ENCODE measurements at places on chromosomes 4 and X.

- peak; percentile 11 for DNase-seq
These were observed 48.3 kb upstream of the NAP1L2 start for GRCh38 chrX:73262991-73263390.

DNA sequence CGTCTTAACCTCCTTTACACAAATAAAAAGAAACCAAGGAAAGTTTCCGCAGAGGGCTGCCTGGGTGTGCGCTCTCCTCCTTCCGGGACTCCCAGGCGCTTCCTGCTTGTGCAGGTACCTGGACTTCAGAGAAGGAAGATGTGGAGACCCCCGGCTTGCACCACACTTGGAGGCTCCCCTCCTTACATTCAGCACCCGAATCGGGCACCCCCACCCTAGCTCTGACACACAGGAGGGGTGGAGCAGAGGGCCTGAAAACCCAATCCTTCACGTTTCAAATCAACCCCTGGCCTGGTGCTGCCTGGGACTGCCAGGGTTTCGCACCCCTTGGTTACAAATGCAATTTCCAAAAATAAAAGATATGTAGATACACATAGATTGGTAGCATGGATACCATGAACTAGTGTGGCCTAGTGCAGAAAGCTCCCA is 3.1 kb downstream of the NKX3-2 start:
- DNase-seq = no peak

GRCh38 chr4:158538911-158539310 is 17.2 kb downstream of the RXFP1 start:
- no peak for DNase-seq

DNA sequence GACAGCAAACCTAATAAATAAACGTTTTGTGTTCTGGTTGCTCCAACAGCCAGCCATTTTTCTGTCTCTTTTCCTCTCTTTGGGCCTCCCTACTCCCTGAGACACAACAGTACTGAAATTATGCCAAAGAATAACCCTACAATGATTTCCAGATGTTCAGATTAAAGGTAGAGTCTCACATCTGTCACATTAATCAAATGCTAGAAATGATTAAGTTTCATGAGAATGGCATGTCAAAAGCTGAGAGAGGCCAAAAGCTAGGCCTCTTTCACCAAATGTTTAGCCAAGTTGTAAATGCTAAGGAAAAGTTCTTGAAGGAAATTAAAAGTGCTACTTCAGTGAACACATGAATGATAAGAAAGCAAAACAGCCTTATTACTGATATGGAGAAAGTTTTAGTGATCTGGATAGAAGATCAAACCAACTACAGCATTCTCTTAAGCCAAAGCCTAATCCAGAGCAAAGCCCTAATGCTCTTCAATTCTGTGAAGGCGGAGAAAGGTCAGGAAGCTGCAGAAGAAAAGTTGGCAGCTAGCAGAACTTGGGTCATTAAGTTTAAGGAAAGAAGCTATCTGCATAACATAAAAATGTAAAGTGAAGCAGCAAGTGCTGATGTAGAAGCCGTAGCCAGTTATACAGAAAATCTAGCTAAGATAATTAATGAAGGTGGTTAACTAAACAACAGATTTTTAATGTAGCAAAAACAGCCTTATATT is 182.1 kb upstream of the NUDT6 start:
- DNase-seq = no peak

DNA sequence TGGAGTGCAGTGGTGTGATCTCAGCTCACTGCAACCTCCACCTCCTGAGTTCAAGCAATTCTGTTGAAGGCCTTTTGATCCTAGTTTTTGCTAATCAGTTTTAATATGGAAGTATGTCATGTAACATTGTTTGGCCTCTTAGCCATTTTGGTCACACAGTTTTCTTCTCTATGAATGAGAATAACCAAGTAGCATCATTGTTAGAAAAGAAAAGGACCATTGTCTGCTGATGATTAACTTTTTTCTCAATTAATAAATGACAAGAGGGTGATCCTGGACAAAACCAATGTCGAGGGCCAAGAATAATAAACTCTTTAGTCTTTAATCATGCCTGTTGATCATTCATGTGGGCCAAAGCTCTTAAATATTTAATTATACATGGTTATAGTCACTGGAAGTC is 289.3 kb upstream of the MAGEB2 start:
- DNase-seq = no peak
